ENCODE measurements at places on chromosomes 1 and 21.

GRCh38 chr1:185244015-185244747 is 72.9 kb downstream of the IVNS1ABP start:
- no peak for DNase-seq

DNA sequence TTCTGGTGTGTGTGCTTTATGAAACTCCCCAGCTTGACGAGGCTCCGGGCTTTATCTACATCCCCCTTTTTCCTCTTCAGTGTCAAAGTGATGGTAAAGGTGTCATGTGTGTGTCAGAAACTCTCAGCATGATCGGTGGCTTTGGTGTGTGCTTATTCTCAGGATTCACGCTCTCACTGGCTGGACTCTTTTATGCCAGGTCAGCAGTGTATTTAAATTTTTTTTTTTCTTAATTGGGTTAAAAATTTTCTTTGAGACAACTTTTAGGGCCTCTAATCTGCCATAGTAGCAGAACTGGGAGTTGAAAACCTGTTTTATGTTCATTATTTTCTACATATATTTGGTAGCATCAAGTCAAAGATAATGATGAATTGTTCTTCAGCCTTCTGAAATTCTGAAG is 21.0 kb downstream of the SH3BGR start:
- no peak for DNase-seq

DNA sequence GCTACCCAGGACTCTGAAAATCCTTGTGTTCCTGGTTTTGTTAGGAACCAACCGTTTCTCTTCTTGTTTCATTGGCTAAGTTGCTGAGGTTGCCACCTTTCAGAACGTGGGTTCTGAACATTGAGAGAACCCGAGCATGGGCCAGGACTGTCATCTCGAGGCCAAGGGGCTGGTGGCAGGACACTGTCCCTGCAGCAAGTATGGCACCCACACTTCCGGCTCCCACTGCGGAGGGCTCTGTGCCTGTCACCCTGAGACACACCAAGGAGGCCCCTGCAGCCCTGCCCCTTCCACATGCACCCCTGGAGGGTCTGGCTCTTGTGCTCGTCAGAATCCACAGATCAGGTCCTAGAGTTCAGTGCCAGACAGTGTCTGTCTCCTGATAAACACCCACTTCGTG is 39.1 kb upstream of the LRRC3 start:
- DNase-seq: no peak

GRCh38 chr1:19824541-19824940 is 9.5 kb upstream of the RNF186 start:
- DNase-seq: no peak

DNA sequence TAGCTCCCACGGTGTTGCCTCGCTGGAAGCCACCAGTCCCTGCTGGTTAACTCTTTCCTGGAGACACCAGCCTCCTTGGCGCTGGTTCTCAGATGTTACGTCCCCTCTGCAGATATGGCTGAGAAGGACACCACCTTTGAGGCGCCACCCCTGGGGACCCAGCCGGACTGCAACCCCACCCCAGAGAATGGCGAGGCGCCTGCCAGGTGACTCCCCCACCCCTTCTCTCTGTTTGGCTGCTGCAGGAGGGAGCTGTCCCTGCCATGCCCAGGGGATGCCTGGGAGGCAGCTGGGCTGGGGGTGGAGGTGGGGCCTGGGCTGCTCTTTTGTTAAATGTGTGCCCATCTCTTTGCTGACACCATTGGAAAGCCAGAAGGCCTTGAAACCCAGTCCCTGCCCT is 43.6 kb upstream of the TNFRSF1B start:
- no peak for DNase-seq

GRCh38 chr1:87478231-87478630 is 149.6 kb downstream of the LMO4 start:
- no peak for DNase-seq

- DNase-seq: no peak
These were observed 28.4 kb upstream of the NFIA start for GRCh38 chr1:61053712-61054600.

- no peak for DNase-seq
These were observed 38.3 kb downstream of the ELK4 start for GRCh38 chr1:205593532-205593931.

DNA sequence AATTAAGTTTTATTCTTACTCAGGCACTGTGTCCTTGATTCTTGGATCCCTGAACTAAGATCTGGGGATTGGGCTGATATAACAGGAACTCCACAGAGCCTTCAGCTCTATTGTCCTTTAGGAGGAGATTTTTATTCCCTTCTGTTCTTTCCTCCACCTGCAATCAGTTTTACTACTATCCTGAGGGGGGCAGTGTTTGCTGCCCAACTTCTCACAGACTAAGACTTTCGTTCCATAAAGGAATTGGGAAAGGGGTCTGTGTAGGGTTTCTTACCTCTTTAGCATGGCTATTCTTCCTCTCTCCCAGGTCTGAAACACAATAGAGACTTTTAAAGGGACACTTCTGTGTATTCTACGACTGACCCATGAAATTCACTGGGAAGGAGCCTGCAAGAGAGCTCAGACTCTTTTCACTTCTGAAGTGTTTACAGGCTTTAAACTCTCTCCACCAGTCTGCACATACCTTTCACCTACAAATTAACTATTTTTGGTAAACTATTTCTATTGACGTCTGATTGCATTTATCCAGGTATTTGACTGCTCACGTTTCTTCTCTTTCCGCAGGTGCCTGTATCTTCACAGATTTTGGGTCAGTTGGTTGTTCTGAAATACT is 103.3 kb upstream of the DEPDC1 start:
- no peak for DNase-seq
